ENCODE measurements at places on chromosomes 12 and 14.

DNA sequence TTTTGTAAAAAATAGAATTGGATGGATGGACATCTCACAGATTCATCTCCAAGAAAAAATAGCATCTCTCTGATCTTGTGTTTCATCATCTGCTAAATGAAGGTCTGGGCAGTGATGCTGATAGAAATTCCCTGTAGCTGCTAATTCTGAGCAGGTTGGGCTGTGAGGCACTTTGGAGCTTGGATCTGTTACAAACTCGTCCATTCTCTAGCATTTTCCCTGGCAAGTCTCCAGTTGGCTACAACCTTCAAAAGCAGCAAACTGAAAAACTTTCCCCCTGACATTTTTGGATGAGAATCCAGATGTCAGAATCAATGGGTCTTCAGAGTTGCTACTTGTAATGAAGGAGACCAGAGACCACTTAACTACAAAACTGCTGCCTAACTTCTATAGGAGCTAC is 72.7 kb downstream of the TPH2 start:
- DNase-seq, result no peak

- no peak for DNase-seq
These were observed 137.7 kb upstream of the SYT1 start for GRCh38 chr12:78726854-78727253.

GRCh38 chr12:121915841-121916321 is 2.5 kb upstream of the CFAP251 start:
- no peak for DNase-seq

GRCh38 chr12:124184456-124184855 is 110.4 kb upstream of the RFLNA start:
- DNase-seq, result no peak

GRCh38 chr14:102486513-102487203 is 22.9 kb downstream of the ANKRD9 start:
- no peak for DNase-seq

DNA sequence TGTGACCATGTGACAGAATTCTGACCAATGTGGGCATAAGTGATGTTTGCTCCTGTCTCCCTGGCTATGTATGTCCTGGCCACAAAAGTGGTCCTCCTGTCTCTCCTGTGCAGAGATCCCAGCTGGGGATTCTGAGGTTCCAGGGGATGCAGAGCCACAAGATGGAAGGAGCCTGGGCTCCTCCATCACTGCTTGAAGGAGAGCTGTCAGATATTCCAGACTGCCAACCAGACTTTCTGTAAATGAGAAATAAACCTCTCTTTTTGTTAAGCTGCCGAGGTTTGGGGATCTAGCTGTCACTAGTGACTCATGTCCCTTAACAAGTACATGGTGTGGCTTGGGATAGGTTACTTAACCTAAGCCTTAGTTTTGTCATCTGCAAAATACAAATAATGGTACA is 21.9 kb downstream of the BDKRB1 start:
- DNase-seq, result no peak

DNA sequence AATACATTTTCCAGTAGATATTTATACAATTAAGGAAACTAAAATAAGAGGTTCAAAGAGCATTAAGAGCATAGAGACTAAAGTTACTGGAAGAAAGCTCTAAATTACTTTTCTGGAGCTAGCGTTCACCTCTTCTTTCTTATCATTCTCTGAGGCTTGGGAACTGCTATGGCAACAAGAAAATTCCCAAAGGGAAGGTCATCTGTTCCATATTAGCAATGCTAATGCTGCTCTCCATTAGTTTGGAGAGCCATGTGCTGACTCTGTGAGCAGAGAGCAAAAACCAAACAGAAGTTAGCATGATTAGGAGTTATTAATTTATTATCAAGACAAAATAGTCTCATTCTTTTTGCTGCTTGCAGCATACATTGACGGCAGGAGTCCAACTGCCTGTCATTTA is 143.1 kb upstream of the SLC16A7 start:
- DNase-seq, result no peak

GRCh38 chr14:57769863-57770523 is 95.9 kb downstream of the SLC35F4 start:
- no peak for DNase-seq

DNA sequence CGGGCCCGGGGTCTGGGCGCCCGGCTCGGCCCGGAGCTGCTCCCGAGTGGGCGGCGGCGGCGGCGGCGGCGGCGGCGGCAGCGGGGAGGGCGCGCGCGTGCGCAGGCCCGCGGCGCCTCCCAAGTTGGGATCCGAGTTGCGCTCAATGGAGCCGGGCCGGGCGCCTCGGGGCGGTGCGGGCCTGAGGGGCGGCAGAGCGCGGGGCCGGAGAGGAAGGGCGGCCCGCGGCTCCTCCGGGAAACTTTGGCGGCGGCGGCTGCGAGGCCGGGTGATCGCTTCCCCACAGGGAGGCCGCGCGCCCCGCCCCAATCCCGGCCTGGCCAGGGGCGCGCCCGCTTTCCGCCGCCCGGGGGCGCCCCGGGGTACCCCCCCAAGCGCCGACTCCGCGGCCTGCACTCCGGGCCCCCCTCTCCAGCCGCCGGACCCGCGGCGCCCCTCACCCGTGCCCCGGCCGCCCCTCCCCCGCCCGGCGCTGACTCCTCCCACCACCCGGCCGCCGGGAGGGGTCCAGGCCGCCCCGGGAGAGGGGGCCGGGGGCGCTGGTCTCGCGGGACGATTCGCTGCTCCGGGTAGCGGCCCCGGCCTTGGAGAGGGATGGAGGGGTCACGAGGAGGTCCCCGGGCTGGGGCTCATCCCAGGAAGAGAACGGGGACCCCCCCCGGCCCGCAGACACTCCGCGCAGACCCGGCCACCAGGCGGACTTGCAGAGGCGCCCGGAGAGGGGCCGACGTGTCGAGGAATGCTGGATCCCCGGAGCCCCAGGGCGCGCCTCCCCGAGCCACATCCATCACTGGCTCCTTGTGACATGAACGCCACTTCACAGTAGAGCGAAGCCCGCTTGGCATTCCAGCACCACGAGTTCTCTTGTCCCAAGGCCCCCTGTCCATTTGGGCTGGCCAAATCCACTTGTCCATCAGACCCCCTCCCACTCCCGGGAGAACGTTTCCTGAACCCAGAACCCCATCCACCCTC is at the start of gene RILPL1:
RILPL1 (minus strand) TSS at position 48 of the 972 bp plus-strand sequence. CDS start 237 bp downstream, outside the sequence.
- no peak for DNase-seq

DNA sequence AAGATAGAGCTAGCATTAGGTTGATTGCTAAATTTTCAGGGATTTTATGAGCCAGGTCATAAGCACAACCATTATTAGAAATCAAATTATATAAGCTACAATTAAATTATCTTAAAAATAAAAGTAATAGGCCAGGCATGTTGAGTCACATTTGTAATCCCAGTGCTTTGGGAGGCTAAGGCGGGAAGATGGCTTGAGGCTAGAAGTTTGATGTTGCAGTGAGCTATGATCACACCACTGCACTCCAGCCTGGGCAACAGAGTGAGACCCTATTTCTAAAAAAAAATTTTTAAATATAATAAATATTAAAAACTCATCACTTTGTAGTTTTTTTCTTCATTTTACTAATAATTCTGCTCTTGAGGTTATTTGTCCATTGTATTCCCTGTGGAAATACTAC is 1.9 kb upstream of the LIMA1 start:
- no peak for DNase-seq

DNA sequence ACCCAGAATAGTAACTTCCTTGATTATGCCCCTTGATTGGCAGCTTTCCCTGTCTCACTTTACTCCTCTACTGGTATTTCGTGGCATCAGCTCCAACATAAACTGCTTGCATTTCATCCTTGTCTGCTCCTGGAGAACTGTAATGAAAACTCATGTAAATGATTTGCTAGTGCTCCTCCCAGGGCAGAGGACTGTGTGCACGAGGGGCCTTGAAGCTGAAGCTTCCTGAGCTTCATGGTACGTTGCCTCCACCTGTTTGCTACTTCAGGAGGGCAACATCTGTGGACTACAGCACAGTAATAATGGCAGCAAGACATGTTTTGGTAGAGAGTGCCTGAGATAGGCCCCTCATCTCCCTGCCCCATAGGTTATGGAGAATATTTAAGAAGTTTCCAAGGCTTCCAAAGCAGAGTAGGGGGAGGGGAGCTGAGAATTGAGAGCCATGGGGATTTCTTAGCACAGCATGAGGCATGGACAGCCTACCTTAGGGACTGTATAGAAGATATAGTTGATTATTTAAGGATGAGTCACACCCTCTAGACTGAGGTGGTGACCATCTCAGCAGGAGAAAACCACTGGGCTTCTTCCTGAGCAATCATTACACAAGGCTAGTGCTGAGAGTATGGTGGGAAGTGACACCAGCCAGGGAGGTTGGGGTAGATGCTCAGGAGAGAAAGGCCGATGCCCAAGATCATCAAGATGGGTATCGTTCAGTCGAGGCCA is 29.5 kb downstream of the CCDC198 start:
- no peak for DNase-seq

DNA sequence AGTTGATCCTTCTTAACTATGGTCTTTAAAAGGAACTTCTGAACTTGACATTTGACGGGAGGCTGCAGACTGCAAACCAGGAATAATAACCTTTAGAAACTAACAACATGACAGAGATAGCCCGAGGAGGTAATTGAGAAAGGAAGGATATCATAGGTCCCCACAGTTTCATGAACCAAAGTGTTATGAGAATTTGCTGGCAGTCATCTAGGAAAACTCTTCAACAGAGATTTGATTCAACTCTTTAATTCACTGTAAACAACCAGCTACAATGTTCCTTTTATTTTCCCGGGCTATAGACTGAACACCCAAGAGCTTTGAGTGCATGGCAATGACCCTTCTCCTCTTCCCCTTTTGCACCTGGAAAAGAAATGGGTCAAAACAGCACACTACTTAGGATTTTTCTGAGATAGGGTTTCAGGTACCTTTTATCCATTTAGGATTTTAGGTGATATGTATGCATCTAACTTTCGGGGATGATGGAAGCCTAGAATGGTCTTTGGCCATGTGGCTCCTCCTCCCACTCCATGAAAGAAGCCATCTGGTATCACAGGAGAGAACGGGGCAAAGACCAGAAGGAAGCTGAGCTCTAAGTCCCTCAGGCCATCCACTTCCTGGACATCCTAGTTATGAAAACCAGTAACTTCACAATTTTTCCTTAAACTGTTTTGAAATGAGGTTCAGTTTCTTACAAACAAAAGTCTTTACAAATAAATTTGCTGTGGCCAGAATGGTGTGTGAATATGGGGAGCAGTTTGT is 23.0 kb downstream of the GLT8D2 start:
- no peak for DNase-seq

DNA sequence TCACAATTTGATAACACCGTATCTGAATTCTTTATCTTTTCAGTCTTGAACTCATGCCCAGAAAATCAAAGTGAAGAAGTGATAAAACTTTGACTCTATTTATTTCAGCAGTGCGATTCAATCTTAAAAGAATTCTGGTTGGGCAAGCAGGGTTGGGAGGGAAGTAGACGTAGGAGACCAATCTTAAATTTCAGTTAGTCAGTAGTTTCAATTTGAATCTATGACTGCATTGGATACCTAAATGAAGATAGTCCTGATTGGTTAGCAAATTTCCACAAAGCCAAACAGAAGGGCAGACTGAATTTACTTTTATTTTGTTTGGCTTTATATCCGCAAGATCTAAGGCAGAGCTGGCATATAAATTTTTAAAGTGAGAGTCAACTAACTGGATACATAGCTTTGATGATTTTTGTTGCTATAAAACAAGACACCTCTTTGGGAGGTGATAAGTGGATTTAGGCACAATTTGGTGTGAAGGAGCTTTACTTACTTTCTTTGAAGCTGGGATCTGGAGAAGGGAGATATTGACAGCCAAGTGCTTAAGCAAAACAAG is 2.6 kb downstream of the ACSS3 start:
- DNase-seq, result peak; percentile 10

GRCh38 chr14:30375296-30375892 is 183.6 kb upstream of the G2E3 start:
- DNase-seq, result peak; percentile 22

- DNase-seq, result no peak
These were observed 36.4 kb downstream of the NFKBIA start for GRCh38 chr14:35368139-35368460.

All from fibroblast of the conjunctiva (primary cell).